Immature natural killer cell (primary cell): ENCODE measurements at places on chromosomes 7 and 10. TPM values are rescaled to one million over a fixed set of nuclear protein-coding genes. Genes with fewer than 3 reads are reported as not detected.

NPC1L1 gene
- not detected for polyA plus RNA-seq

CALML5 gene
- not detected for polyA plus RNA-seq

GIMAP8 gene
- 25.1 TPM for polyA plus RNA-seq

POR gene
- 49.5 TPM for polyA plus RNA-seq

FGL2 gene
- 59.4 TPM for polyA plus RNA-seq

SLC26A3 gene
- polyA plus RNA-seq = not detected

CPVL gene
- 4.3 TPM for polyA plus RNA-seq

TMEM236 gene
- 0.07 TPM for polyA plus RNA-seq

ERVW-1 gene
- polyA plus RNA-seq = not detected

PDZD7 gene
- 0.28 TPM for polyA plus RNA-seq

MRPS33 gene
- polyA plus RNA-seq = 51.3 TPM

MAT1A gene
- polyA plus RNA-seq = not detected

HECW1 gene
- not detected for polyA plus RNA-seq

NPY gene
- polyA plus RNA-seq = not detected

PIP gene
- polyA plus RNA-seq = not detected

CPA4 gene
- not detected for polyA plus RNA-seq

PRSS37 gene
- not detected for polyA plus RNA-seq

SFTPA1 gene
- polyA plus RNA-seq = not detected

DLX6 gene
- not detected for polyA plus RNA-seq

ADIRF gene
- polyA plus RNA-seq = not detected

PHYHIPL gene
- not detected for polyA plus RNA-seq

AFAP1L2 gene
- 2.0 TPM for polyA plus RNA-seq

OPN4 gene
- not detected for polyA plus RNA-seq

SCART1 gene
- 0.20 TPM for polyA plus RNA-seq

PKD2L1 gene
- polyA plus RNA-seq = not detected

PNLIPRP2 gene
- not detected for polyA plus RNA-seq

PTPRN2 gene
- polyA plus RNA-seq = 1.9 TPM

OR2A7 gene
- polyA plus RNA-seq = not detected

DPP6 gene
- not detected for polyA plus RNA-seq

RAMP3 gene
- not detected for polyA plus RNA-seq

DYDC2 gene
- polyA plus RNA-seq = not detected

ATP5F1C gene
- polyA plus RNA-seq = 377 TPM
